ENCODE measurements at places on chromosomes 5 and 9. TPM values are rescaled to one million over a fixed set of nuclear protein-coding genes. Genes with fewer than 3 reads are reported as not detected.
A peak's percentile ranks its signal among the peaks of the same experiment; 100 is the strongest.

- no peaks in the 10 kb centered on the region for H3K36me3 ChIP-seq
- DNase-seq = no peak
- H3K4me1 ChIP-seq = no peaks in the 10 kb centered on the region
- H3K27me3 ChIP-seq = no peaks in the 10 kb centered on the region
Measured at GRCh38 chr5:146902471-146902870, 23.9 kb upstream of the PPP2R2B start.

GRCh38 chr5:15993919-15994318 lies 185.7 kb downstream of the MARCHF11 start:
- no peaks in the 10 kb centered on the region for H3K36me3 ChIP-seq
- no peak overlapping the region for H3K4me3 ChIP-seq
- no peak overlapping the region for H3K27ac ChIP-seq

Gene CDX1
- total RNA-seq = not detected

- peaks cover 73% of the 10 kb centered on the region for H3K4me1 ChIP-seq
- H3K27ac ChIP-seq = peak overlapping the region; percentile 90
- no peaks in the 10 kb centered on the region for H3K36me3 ChIP-seq
- H3K27me3 ChIP-seq = no peaks in the 10 kb centered on the region
- DNase-seq = peak; percentile 98
Measured at GRCh38 chr5:178120607-178121357, 7.5 kb downstream of the N4BP3 start.

DNA sequence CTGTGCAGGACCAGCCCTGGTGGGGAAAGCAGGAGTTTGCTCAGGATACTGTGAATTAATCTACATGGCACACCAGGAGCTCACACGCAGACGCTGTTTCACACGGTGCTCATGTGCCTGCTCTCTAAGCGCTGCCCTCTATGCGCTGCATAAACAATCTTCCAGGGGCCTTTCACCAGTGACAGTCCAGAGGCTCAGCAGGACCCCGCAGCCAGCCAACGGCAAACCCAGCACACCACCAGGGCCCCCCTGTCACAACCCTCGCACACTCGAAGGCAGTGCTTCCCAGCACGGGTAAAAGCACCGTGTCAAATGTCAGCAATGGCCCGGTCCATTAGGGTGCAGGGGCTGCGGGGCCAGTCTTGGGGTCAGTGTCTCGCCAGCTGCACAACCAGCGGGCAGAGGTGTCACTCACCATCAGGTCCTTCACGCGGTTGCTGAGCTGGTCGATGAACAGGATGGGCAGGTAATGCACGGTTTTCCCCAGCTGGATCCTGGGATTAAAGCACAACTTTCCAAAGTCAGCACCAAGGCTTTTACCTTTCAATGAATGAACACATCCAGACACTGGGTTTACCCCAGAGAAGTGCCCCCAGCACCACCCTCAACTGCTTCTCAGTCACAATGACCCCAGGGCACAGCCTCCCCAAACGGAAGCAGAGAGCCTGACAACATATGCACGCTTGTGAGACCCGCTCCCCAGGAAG lies 7.3 kb downstream of the CLPTM1L start:
- peaks cover 16% of the 10 kb centered on the region for H3K4me1 ChIP-seq
- no peaks in the 10 kb centered on the region for H3K27me3 ChIP-seq
- H3K27ac ChIP-seq = no peak overlapping the region

Data from Karpas-422 (cell line).